H1 (cell line): ENCODE measurements at places on chromosomes 7 and 10.

DNA sequence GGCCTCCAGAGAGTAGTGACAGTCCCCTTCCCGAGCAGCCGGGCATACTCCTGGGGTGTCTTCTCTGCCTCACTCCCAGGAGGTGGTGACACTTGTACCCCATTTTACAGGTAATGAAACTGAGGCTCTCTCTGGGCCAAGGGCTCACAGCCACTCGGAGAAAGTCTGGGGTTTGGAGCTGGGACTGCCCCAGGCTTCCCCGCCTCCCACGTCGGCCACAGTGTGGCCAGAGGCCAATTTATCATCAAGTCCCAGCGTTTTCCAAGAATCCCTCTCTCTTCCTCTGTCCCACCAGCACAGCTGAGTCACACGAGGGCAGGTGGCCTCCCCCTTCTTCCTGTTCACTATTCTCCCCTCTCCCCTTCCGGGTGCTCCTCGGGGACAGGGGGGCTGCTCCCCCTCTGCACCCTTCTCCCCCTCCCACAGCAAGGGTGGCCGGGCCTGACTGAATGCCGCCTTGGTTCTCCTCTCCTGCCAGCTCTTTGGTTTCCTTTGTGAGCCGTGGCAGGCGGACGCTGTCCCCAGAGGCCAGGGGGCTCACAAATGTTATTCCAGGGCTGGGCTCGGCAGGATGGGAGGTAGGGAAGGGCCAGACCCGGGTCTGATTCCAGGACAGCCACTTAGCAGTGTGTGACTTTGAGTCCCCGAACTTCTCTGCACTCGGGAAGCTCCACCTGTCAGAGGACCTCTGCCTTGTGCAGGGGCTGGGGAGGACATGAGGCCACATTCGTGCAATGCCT lies 17.7 kb downstream of the CLIP2 start:
- DNase-seq: no peak

DNA sequence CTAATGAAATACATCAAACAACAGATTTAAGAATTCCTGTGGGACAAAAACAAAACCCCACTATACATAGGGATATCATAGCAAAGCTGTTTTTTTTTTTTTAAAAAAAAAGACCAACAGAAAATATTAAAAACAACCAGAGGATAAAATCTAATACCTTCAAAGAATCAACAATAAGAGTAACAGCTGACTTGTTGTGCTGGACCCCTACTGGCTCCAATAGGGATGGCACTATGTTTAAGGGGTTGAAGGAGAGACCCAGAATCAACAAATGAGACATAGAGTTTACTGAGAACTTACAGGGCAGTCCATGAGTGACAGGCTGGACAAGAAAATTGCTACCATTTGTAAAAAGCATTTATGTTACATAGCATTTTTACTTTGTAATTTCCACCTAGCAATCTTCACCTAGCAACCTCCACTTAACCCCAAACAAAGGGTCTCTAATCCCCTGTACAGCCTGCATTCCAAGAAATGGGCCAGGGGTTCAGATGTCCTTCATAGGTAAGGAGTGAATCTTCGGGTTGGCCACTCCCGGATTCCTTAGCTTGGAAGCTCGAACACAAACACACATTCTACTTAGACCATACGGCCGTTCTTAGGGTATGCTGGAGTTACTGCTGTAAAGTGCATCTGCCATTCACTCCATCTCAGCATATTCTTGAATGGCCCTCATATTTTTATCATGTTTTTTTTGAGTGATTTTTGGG lies 25.8 kb downstream of the ASZ1 start:
- DNase-seq: no peak

GRCh38 chr7:137943132-137943551 lies 58.7 kb downstream of the CREB3L2 start:
- no peak for DNase-seq

GRCh38 chr7:157429001-157429679 lies 92.3 kb downstream of the DNAJB6 start:
- no peak for DNase-seq

DNA sequence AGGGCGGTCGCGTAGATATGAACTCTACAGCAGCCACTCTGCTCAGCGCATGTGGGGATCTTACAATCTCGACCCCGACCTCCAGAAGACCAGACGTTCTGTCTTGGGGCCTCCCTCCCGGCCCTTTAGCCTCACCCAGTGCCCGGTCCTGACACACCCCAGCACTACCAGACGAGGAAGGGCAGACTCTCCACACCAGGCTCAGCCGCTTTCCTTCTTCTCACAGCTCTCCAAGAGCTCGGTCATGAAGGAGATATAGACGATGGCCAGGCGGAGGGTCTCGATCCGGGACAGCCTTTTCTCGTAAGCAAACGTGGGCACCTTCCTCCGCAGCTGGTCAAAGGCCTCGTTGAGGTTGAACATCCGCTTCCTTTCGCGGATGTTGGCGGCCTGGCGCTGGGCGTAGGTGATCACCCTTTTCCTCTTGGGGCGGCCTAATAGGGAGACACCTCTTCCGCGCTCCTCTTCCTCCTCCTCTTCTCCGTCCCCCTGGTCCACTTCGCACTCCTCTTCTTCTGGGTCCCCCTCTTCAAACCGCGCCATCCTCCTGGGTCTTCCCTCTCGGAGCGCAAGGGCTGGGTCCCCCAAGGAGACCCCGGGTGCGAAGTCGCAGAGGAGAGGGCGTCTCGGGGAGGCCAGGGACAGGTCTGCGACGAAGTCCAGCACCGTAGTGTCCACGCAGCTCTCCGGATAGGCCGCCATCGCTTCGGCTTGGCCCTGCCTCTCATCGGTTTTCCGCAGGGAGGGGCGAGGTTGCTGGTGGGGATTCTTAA lies at the start of gene FERD3L:
TSS of gene FERD3L (minus strand) at position 761 of the 773 bp plus-strand sequence. CDS start at position 702, 59 bp downstream.
- no peak for DNase-seq

DNA sequence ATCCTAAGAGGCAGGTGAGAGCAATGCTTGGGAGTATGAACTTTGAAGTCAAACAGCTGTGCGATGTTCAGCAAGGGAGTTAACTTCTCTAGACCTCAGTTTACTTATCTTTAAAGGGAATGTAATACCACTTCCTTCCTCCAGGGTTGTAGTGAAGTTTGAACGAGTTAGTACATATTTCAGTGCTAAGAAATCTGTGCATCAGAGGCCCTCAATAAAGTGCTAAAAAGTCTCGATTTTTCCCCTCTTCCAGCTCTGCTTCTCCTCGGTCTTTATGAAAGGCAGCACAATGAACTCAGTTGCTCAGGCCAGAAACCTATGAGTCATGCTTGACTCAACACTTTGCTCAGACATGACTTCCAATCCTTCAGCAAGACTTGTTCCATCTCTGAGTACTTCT lies 418.9 kb downstream of the MDFIC start:
- no peak for DNase-seq
